Esophagus squamous epithelium (tissue), 5 donors: ENCODE measurements at places on chromosomes 7 and 10.

DNA sequence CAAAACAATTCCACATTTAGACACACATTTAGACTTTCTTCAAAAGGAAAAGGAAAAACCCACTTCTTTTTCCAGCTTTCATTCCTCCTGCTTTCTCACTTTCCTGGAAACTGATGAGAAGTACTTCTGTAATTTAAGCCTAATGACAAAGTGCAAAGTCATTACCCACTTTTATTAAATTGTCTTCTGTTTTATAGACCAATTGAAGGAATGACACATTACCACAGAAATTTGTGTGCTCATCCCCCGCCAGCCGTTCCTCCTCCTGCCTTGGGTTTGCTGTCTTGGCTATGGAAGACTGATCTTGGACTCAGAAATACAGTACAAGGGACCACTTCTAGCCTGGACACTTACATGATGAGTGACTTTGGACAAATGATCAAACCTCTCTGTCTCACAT, 717.8 kb downstream of the SORCS3 start:
- DNase-seq = no peak

DNA sequence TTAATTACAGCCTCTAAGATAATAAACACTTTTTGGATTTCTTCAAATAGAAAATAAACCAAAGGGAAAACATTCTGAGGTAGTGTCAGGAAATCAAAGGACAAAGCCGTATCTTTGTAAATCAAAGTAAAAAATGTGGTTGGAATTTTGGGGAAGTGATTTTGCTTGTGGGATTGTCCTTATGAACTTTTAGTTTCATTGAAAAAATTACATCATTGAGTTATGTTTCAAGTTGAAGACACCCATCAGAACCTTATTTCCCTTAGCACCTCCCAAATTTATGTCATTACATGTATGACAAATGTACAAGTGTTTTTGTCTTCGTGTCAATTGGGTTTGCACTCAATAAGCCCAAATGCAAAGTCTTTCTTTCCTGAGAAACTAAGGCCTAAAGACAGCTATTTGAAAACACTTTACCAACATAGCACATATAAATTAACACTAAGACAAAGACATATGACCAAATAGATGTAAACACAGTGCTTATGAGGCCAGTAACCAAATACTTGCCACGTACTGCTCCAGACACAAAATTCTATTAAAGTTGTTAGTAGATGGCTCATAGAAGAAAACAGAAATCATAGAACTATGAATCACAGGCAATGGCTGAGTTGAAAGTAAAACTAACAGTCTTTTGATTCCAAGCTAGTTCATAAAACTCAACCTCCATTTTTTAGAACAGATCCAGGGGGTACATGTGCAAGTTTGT, 26.9 kb upstream of the LAMB4 start:
- no peak for DNase-seq

GRCh38 chr7:99733448-99733847, 1.5 kb downstream of the CYP3A7 start:
- no peak for DNase-seq

DNA sequence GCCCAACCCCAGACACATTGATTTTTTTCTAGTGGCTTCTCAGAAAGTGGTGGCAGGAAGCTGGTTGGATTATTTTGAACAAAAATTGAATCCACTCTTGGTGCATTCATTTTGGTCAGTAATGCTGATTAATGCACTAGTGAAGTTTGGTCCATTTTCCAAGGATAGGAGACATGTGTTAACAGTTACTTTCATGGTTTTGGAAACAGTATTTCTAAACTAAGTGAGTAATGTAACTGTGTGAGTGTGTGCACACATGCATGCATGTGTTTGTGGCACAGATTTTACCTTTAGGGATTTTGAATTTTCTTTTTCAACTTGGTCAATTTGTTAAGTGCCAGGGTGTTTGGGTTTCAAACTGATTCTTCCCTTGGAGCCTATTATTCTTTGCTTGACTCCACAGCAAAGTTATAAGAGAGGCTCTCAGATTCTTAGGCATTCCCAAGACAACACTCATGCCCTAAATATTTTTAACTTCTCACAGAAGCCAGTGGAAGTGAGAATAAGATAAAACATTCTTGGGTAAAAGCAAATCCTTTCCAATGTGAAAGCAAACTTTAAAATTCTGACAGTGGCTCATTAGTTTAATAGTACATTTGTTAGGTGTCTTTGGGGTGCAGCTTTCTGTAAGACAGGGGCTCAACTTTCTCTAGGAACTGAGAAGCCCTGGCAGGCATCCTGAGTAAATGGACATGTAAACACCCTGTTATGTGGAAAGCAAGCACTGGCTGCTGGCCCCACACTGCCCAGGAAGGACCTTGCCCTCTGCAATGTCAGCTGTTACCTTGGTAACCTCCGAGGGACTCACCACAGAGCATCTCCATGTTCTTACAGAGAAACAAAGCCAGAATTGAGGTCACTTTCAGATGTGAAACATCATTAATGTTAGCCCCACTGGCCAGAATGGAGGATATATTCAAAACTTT, 68.4 kb downstream of the ASAH2B start:
- DNase-seq = no peak

GRCh38 chr10:43136995-43137716, 1.1 kb upstream of the CSGALNACT2 start:
- no peak for DNase-seq

- DNase-seq = no peak
Observed at GRCh38 chr10:49498425-49498824, 40.5 kb downstream of the ERCC6 start.

- no peak for DNase-seq
Observed at GRCh38 chr7:91866599-91867148, 13.8 kb downstream of the MTERF1 start.

- no peak for DNase-seq
Observed at GRCh38 chr7:102152672-102153598, 133.7 kb upstream of the SH2B2 start.

DNA sequence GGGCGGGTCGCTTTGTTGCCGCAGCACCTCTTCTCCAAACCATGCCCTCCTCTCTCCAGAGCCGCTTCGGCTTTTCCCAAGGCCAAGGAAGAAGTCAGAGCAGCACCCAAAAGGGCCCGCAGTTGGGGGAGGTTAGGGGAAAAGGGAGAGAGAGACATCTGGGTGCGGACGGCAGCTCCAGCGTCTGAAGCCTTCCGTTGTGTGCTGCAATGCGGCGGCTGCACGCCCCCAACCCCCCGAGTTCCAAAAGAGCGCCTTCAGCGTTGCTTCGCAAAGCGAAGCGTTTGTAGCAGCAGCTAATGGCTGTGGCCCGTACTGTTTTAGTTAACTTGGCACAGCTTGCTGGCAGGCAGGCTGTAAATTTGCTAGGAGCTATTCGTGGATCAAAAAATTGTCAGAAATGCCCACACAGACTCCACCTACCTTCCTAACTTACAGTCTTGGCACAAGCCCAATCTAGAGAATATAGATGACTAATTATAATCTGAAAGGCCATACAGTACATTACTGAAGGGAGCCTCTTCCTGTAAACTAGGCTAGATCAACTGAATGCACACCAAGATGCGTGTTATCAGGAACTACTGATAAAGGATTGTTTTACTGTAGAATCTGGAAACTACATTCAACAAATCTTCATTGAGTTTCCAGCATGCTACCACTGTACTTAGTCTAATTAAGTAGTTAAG, 1.1 kb upstream of the KBTBD2 start:
- no peak for DNase-seq

DNA sequence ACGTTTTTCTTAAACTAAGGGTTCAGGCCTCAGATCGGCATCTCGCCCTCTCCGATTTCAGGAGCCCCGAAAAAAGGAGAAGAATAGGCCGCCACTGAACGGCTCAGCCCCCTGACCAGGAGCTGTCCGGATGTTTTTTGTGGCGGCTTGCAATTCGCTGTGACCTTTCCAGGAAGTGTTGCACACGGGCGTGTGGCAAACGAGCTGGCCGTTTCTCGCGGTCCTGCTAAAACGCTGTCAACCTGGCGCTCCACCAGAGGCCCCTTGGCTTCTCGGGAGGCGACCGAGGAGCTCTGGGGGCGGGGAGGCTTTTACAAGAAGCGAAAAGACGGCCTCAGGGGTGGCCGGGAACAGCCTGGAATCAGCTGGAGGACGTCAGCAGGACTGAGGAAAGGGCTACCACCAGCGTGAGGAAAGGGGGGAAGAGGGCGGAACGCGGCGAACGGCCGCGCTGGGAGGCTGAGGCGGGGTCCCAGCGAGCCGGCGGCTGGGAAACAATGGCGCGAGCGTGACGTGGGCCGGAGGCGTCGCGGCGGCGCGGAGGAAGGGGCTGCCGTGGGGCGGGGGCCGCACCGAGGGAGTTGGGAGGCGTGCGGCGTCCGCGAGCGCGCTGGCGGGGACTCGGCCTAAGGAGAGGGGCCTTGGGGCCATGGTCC, 493 bp downstream of the NT5C2 start:
- DNase-seq = no peak

- no peak for DNase-seq
Observed at GRCh38 chr10:59099481-59099880, 77.0 kb upstream of the PHYHIPL start.

GRCh38 chr10:69492746-69493462, 41.6 kb downstream of the TSPAN15 start:
- DNase-seq = no peak

GRCh38 chr7:139694389-139694676, 83.5 kb downstream of the HIPK2 start:
- no peak for DNase-seq

DNA sequence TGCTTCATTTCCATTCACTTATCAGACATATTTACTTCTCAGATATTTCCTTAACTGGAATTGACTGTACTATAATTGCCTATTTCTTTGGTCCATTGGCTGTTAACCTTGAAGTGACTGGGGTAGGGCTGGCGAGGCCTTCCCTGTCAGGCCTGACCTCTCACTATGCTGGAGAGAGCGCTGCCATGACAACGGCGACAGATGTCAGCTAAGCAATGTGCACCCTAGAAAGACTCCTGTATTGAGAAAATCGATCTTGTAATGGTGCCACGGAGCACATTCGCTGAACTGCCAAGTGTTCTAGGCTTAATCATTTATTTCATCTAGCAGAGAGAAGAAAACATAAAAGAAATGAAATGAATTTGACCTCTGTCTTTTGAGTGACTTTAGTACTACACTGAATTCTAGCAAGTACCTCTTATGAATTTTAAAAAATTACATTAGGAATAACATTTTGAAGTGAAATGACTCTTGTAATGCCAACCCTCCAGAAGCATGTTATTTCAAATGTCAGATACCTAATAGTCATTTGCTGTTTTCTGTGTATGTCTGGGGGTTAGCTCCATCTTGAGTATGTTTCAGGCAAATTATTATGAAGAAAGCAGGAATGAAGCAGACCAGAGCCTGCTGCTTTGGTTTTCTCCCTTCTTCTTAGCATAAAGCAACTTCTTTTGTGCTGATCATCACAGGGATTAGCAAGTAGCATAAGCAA, 148.0 kb downstream of the SNX10 start:
- no peak for DNase-seq

DNA sequence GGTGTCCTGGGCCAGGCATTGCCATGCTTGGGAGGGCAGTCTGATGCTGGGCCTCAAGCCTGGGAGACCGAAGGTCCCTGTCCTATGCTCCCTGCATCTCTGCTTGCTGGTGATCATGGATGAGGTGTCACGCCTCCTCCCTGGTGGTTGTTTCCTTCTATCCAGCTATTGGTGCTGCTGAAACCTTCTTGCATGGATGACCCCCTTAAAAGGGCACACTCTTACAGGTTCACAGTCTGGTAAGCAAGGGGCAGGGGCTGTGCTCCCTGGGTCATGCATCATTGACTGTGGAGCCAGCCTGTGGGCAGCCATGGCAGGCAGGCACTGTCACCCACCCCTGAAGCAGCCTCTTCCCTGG, 36.8 kb upstream of the SLC29A3 start:
- DNase-seq = no peak

DNA sequence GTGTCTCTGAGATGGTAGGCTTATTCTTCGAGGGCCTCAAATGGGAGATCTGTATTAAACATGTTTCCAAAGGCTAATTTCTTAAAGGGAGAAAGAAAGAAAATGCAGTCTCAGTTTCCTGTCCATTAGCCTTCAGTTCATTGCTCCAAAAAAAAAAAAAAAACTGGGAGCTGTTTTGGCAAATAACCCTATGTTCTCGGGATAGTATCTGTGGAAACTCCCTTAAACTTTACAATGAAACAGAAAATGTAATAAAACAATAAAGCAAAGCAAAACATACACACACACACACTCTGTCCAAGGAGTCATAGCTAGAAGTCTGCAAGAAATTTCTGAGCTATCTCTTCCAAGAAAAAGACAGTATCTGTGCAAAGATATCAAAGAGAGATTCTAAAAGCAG, 172.5 kb upstream of the CELF2 start:
- no peak for DNase-seq

DNA sequence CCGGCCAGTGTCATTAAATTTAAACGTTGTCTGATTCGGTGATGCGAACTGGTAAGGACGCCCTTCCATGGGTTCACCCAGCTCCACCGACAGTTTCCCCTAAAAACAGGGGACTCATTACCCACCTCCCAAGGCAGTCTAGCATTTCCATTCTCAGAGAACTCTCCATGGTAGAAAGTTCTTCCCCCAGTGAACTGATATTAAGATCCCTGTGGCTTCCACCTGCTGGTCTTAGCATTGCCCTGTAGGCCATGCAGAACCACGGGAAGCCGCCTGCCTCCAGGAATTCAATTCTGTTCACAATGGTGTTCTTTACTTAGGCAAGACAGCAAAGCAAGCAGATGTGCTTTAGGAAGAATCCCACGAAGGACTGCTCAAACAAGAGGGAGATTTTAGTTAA, 128.9 kb upstream of the NANOS1 start:
- DNase-seq = no peak
